ENCODE measurements at places on chromosomes 12 and 14.

DNA sequence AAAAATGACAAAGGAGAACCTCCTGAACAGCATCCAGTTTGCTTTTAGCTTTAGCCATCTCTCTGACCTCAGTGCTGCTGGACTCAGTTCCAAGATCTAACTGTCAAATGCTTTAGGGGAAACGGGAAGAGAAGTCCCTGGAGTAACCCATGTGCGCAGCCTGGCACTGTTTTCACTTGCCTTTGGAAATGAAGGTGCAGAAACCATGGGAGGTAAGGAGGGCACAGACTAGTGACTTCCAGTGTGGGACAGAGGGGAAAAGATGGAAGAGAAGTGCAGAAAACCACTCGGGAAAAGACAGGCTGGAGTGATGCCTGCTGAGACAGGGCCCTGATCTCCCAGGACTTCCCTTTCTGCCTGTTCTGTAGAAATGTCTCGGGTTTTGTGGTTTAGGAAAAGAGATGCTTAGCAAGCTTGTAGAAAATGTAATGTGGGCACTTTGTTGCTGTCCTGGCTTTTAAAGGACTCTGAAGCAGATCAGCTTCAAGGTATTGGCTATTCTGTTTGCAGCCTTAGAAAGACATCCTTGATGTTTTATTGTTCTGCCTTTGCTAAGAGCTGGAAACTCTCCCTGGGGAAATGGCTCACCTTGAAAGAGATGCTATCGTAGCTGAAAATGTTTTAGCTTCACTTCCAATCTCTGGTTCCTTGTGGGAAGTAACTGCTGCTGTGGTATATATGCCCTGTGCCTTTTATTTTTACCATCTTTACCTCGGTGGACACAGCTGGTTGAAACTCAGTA, 124.6 kb upstream of the HIF1A start:
- no peak for DNase-seq

DNA sequence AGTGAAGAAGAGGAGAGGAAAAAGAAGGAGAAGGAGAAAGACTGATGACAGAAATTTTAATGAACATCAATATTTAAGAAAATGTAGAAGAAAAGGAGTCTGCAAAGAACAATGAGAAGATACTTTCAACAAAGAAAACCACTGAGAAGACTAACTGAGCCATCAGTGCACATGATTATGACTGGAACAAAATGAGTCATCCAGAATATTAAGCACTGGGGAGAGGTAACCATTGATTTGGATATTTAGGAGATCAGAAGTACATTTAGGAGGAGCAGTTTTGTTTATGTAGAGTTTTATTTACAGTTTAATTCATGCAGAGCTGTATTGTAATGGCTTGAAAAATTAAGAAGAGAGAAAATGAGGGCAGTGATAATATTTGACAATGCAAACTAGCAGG, 159.1 kb downstream of the C12orf50 start:
- no peak for DNase-seq

GRCh38 chr12:127327986-127328385, 939.0 kb upstream of the TMEM132C start:
- DNase-seq, result no peak

DNA sequence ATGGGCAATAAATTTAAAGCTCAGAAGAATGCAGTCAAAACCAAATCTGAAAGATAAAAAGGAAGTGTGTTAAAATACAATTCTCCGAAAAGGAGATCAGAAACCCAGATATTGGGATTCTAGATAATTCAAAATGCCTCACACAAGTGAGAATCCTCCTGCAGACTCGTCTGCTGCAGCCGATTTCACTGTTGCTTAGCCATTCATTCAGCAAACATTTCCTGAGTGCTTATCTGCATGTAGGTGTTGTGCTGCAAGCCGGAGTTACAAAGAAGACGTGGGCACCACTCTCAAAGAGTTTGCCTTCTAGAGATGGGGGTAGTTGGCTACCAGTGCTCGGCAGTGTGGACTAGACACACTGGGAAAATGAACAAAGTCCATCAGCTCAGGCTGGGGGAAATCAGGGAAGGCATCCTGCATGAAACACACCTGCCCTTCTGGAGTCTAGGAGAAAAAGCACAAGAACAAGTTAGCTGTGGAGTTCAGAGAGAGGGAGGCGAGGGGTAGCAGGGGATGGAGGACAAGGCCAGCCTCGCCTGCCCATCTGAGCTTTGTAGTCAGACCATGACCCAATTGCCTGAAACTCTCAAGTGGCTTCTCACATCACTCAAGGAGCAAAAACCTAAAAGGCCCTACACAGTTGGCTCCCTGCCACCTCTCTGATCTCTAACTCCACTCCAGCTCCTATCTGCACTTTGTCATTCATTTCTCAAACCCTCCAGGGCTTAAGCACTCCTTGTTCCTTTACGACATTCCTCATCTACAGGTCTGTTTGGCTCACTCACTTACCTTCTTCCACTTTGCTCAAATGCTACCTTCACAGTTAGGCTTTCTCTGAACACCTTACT, 310.0 kb upstream of the DDHD1 start:
- no peak for DNase-seq

DNA sequence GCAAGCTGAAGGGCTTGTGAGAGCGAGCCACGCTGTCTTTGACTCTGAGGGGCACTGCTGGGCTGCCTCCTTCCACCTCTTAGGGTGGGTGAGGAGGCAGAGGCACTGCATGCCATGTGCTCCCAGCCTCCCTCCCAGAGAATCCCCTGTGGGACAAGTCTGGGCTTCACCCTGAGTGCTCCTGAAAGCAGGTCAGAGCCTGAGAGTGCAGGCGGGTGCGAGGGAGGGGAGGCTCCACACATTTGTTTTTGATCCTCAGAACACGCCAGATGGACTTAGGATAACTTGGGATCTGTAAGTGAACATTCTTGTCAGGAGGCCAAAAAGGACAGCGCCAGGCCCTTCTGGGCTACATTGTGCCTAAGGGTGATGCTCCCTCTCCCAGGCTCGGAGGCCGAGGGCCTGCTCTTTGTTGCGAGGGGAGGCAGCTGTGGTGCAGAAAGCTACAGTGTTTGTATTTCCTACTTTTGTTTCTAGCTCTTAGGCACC, 155.4 kb downstream of the TMX1 start:
- DNase-seq, result no peak

GRCh38 chr14:51581017-51581881, 70.5 kb upstream of the FRMD6 start:
- no peak for DNase-seq
